ENCODE measurements at places on chromosomes 13 and 19. TPM values are rescaled to one million over a fixed set of nuclear protein-coding genes. Genes with fewer than 3 reads are reported as not detected.

Gene LILRA5
- total RNA-seq, result 6.2 TPM

- DNase-seq, result no peak
These were observed 2898.7 kb upstream of the PCDH20 start for GRCh38 chr13:64314331-64314730.

Gene RUBCNL
- total RNA-seq, result 5.3 TPM

Gene ADGRE3
- total RNA-seq, result not detected

DNA sequence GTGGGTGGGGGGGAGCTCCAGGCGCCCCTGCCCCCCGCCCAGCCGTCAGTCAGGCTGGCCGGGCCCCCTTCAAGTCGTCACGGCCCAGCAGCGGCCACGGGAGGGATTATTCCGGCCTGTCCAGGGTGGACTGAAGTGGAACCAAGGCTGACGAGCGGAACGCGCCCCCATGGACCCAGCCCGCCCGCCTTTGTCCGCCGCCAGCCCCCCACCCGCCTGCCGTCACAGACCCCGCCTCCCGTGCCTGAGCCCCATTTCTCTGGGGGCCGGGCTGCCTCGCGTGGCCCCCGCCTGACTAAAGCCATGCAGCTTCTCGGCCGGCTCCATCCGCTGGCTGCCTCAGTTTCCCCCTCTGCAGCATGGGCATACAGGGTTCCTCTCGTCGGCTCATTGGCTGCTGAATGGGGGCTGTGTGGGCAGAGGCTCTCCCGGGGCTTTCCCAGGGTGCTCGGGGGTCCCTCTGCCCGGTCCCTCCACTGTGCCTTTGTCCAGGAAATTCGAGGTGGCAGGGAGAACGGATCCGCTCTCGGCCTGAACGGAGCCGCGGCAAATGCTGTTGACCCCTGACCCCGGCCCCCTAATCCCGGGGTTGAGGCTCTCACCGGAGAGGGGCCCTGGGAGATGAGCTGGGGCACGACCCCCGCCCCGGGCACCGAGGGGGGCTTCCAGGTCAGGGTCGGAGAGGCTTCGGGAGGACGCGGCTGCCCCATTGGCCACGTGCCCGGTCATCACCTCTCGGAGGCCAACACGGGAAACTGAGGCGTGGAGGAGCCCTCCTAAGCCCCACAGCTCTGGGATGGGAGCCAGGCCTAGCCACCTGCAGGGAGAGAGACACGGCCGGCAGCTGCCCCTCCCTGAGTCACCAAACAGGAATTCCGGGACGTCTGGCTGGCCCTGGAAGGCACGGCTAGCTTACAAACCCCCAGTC is 27.4 kb downstream of the EFNA2 start:
- DNase-seq, result no peak

DNA sequence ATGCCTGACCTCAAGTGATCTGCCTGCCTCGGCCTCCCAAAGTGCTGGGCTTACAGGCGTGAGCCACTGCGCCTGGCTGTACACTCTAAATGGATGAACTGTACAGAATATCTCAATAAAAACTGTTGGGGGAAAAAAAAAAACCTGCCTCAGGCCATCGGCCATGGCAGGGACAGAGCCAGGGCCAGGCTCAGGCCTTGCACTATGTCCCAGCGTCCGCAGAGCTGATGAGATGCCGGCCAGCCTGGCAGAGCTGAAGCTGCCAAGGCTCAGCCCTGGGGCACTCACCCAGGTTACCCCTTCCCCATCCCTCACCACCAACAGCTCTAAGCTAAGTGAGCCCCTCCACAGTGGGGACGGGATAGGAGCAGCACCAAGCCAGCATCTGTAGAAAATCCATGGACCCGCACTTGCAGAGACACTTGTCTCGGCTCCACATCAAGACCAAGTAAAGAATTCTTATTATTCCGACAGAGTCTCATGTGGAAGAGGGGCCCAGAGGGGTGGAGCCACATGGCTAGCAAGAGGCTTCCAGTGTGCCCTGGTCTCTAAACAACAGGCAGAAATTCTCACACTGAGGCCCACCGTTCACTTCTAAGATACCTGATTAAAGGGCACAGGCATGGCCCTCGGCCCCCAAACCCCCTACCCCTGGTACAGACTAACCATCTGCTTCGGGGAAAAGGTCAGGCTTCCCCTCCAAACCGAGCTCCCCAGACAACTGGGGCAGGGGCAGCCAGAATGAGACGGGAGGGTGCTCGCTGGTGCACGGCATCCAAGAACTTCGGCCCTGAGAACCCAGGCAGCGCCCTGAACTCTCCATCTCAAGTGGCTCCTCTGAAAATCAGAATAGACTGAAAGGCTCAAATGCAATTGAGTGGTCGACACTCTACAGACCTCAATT is 5.8 kb downstream of the PPP6R1 start:
- no peak for DNase-seq

DNA sequence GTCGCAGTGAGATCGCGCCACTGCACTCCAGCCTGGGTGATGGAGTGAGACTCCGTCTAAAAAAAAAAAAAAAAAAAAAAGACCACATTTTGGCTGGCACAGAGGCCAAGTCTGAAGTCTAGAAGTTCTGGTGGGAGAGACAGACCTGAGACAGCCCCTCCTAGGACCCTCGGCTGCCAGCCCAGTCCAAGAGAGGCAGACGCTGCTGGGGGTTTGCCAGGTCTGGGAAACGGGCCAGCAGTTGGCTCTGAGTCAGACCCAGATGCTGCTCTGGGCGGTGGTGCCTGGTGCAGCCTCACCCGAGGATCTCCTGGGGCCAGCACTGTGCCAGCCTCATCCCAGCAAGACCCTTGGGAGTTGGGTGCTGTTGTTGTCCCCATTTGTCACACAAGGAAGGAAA is 5.8 kb downstream of the FCHO1 start:
- DNase-seq, result no peak

Gene SCAMP4
- total RNA-seq, result 35.6 TPM

Gene KLK10
- not detected for total RNA-seq

- DNase-seq, result no peak
These were observed 60.2 kb downstream of the ZIC5 start for GRCh38 chr13:99911069-99911964.

Gene CGB8
- not detected for total RNA-seq

Gene SHANK1
- total RNA-seq, result 0.19 TPM

Gene CYP2B6
- total RNA-seq, result not detected

Data from posterior vena cava (tissue), 2 donors.